Fibroblast of skin of scalp (primary cell): ENCODE measurements at places on chromosomes 3 and 15.

- no peak for DNase-seq
Observed at GRCh38 chr15:85016275-85016674, 34.6 kb downstream of the PDE8A start.

GRCh38 chr3:83500931-83501330, 1457.9 kb upstream of the CADM2 start:
- DNase-seq: no peak

DNA sequence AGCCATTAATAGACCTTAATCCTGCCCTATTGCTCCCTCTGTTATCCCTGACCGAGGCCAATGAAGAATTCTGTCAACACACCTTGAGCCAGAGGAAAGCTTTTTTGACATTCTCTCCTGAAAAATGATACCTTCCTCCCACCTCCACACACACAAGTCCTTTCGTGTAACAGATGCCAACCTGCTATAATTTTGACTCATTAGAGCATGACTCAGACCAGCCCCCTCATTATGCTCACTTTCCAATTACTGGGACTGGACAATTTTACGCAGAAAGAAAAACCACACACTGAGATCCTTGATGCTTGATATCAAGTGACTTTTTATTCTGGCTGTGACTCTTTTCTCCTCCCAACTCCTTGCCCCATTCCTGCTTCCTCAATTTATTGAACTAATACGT, 50.9 kb downstream of the LSAMP start:
- no peak for DNase-seq

GRCh38 chr3:142534543-142534942, 44.0 kb downstream of the ATR start:
- no peak for DNase-seq

- peak; percentile 73 for DNase-seq
Observed at GRCh38 chr3:56119575-56120349, 348.5 kb downstream of the ERC2 start.

- DNase-seq: peak; percentile 20
Observed at GRCh38 chr3:158127250-158128219, 17.6 kb downstream of the RSRC1 start.

- no peak for DNase-seq
Observed at GRCh38 chr3:43054754-43055153, 51.1 kb downstream of the POMGNT2 start.

GRCh38 chr3:172553526-172554252, 30.5 kb upstream of the TNFSF10 start:
- no peak for DNase-seq

DNA sequence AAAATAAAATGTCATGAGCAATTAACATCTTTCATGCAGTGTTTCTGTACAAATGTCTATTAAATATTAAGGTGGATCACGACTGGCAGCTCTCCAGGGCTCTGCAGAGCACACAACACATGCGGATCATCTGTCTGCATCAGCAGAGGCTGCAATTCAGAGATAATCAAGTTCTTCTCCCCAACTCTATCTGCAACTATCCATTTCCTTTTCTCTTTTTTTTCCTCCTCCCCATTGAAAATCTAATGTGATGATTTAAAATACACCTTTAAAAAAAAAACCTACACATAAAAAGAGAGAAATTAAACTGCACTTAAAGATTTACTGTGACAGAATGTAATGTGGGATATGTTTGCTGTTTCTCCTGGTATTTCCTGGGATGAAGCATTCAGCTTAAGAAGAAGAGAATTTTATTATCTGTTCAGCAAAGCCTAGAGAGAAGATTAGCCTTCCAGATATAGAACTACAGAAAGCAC, 352.6 kb upstream of the CCDC54 start:
- peak; percentile 2 for DNase-seq

- DNase-seq: peak; percentile 49
Observed at GRCh38 chr15:57288926-57289580, 87.3 kb upstream of the CGNL1 start.

GRCh38 chr3:123479891-123480290, 31.0 kb upstream of the ADCY5 start:
- DNase-seq: no peak

DNA sequence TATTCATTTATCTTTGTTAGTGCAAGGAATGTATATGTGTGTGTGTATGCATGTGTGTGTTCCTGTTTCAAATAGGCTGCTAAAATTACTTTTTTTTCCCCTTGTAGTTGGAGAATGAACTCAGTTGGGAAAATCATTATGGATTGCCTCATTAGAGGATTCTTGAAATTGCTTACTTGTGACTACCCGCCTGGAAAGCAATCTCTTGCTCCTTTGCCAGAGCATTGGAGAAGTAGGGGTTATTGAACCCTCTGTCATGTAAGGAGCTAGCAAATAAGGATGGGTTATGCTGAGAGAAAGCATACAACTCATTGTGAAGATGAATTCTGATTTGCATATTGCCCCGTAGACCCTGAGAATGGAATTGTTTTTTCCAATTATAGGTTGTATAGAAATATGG, 474.5 kb downstream of the CADM2 start:
- DNase-seq: no peak

DNA sequence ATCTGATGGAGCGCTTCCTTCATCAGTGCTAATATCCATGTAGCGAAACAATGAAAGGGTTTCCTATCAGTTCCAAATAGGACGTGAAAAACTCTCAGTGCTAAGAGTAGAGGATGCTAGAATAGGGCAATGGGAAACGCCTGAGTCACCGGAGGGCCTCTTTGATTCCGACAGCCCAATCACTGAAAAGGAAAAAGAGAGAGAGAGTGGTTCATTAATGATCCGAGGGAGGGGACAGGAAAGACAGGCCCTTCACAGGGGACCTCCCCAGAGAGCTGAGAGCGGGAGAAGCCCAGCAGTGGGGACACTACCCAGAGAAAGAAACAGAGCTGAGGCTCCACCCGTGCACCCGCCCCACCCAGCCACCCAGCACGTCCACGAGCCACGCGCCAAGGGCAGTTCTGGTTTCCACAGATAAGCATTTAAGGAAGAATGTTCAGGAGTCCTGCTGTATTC, 76.9 kb downstream of the RPN1 start:
- DNase-seq: no peak

DNA sequence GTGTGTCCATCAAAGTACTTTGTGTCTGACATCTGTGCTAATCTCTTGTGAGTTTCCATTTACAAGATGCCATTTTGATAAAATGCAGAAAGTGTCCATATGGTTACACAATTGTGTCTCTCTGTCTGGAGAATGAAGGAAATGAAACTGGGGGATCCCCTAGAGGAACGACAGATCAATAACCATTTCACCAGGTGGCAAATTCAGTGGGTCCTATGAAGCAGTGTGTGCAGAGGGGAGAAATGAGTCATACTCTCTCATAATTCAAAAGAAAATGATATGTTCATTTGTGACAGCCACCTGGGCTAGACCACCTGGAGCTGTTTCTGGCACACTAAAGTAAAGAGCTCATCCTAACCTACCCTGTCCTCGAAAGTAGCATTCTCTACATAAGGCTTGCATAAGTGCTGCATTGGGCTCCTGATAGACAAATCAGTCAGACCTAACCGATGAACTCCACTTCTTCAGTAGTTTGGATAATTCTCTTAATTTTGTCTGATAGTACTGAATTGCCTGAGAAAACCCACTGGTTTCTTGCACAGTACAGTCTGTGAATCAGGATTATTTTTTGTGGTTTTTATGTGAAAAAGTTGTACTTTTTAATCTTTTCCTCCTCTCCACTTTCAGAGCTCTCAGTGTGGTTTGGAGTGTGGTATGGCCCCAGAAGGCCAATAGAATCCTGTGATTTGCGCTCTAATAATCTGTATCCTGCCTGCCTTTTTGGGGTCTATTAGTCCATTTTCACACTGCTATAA, 10.3 kb upstream of the CD47 start:
- DNase-seq: no peak

DNA sequence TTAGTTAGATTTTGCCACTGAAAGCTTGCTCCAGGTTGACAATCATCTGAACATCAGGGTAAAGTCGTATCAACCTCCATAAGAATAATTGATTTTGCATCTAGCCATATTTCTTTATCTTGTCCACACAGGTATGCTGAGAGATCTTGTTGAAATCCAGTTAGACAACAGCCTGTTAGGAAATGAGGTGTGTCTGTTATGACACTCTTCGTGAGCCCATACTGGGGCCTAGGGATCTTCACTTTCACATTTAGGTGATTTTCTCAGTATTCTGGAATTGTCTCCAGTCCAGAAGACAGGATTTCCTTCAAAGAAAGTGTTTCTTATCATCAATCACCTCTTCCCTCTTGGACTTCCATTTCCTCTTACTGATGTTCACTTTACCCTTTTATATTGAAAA, 18.1 kb downstream of the DNAJB11 start:
- no peak for DNase-seq

GRCh38 chr3:36269274-36269673, 111.0 kb upstream of the STAC start:
- DNase-seq: no peak

- no peak for DNase-seq
Observed at GRCh38 chr15:39473298-39473947, 107.5 kb upstream of the THBS1 start.

DNA sequence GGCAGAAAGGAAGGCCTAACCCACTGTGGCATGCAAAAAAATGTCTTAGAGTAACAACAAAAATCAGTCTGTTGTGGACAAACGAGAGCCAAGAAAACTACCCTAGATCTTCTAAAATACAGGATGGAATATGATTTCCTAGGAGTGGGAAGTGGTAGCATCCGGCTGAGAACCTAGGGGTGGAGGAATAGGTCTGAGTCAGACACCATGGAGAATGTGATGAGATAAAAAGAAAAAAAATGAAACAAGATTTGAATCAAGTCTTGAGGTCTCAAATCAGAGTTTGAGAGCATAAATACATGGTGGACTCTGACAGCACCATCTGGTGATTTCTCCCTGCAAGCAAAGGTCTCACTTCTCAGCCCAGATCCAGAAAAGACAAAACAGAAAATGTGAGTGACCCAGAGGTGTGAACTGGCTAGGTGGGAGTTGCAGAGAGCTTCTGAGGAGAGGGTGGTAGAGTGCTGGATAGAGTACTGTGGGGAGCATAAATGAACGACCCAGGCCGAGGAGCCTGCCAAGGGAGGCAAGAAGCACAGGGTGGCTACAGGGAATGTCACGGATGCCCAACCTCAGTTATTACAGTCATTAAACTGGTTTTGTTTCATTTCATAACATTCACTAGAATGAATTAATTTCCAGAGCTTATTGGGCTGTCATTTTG, 27.6 kb upstream of the VEPH1 start:
- DNase-seq: peak; percentile 31

DNA sequence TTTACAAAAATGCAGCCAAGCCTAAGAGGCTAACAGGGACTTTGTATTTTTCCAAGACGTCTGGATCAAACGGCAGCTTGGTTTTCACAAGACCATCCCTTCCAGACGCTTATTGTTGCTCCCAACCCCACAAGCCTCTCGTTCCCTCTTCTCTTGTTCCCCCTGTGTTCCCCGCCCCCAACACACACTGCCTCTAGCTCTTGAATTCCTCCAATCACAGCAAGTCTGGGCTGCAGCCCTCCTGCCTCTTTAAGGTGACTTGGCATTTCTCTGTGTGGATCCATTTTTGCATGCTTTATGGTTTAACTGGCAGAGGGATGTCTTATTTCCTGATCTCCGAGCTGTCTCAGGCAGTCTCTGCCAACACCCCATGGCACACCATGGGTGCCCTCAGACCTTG, 182.2 kb downstream of the ABHD5 start:
- DNase-seq: peak; percentile 85

DNA sequence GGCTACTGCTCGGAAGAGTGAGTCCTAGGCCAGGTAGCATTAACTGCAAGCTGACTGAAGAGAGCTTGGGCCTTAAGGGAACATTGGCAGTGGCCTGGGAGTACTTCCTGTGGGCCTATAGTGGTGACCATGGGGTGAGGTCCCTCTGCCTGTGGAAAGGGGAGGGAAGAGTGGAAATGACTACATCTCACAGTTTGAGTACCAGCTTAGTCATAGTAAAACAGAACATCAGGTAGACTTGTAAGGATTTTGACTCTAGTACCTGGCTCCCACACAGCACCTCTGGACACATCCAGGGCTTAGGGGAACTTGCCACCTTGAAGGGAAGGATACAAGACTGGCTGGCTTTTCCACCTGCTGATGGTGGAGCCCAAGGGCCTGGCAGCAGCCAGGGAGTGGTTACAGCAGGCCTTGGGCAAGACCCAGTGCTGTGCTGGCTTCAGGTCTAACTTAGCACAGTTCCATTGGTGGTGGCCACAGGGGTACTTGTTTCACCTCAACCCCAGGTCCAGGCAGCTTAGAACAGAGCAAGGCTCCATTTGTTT, 147.8 kb downstream of the SLC9A9 start:
- no peak for DNase-seq

DNA sequence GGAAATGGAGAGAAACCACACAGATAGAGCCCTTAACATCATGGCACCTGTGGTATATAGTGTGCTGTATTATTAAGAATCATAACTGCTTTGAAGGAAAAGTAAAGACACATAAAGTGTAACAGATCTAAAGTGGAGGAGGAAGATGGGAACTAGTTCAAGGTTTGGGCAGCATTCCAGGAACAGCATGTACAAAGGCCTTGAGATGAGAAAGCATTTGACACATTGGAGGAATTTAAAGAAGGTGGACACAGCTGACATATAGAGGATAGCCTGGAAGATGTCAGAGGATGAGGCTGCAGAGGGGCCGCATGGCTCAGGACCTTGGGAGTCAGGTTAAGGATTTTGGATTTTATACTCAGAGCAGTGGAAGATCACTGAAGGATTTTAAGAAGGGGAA, 39.0 kb downstream of the LRTM1 start:
- DNase-seq: peak; percentile 62

GRCh38 chr3:79199966-79200365, 567.8 kb downstream of the ROBO1 start:
- DNase-seq: no peak

- DNase-seq: no peak
Observed at GRCh38 chr15:83512459-83512858, 65.3 kb downstream of the SH3GL3 start.

GRCh38 chr3:103510760-103511159, 1075.9 kb downstream of the ZPLD1 start:
- no peak for DNase-seq

GRCh38 chr3:28008235-28008634, 233.2 kb upstream of the CMC1 start:
- no peak for DNase-seq

- no peak for DNase-seq
Observed at GRCh38 chr15:62492900-62493299, 327.8 kb upstream of the C2CD4B start.

GRCh38 chr3:67037615-67038014, 39.5 kb downstream of the KBTBD8 start:
- no peak for DNase-seq
